LHCN-M2 (cell line): ENCODE measurements at places on chromosomes 1 and 21.

- no peak for DNase-seq
These were observed 86.2 kb upstream of the HP1BP3 start for GRCh38 chr1:20873311-20873710.

DNA sequence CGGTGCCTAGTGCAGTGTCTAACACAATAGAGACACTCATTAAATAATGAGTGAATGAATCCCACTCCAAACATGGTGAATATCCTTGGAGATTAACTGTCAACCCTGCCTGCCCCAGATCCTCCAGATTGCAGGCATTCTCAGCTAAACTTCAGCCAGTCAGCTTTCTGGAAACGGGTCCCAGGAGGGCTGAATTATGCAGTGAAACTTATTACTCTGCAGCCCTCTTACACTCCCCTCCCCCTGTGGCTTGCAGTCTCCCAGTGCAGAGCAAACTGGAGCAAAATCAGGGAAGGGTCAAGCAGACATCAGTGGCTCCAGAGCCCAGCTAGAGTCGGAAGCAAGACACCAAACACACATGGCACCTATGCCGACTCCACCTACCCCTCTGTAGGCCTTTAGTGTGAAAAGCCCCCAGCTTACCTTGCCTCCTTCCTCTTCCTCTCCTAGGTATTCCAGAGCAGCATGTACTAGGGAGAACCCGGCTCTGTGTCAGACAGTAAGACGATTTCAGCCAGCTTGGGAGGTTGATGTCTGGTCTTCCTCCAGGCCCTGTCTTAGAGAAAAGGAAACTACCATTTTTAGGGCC lies 6.5 kb upstream of the RGS16 start:
- no peak for DNase-seq

DNA sequence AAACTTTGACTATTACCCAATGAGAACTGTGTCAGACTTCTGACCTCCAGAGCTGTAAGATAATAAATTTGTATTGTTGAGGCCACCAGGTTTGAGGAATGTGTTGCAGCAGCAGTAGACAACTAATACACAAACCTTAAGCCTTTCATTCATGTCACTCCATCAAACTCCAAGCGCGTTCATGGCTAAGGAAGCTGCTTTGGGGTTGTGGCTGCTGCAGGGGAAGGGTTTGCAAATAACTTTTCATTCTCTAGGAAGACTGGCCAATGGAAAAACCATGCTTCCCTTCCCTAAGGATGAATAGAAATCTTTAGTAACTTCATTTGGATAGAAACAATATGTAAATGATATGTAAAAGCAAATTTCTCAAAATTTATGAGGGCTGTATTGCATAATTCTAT lies 170.4 kb downstream of the RHOU start:
- no peak for DNase-seq

DNA sequence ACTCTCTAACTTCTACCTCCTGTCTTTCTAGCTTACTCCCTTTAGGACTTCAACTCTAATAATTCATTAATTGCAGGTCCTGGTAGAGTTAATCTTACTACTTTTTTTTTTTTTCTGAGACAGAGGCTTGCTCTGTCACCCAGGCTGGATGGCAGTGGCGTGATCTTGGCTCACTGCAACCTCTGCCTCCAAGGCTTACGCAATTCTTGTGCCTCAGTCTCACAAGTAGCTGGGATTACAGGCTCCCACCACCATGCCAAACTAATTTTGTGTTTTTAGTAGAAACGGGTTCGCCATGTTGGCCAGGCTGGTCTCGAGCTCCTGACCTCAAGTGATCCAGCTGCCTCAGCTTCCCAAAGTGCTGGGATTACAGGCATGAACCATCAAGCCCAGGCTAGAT lies 15.7 kb downstream of the BTBD8 start:
- DNase-seq, result no peak

DNA sequence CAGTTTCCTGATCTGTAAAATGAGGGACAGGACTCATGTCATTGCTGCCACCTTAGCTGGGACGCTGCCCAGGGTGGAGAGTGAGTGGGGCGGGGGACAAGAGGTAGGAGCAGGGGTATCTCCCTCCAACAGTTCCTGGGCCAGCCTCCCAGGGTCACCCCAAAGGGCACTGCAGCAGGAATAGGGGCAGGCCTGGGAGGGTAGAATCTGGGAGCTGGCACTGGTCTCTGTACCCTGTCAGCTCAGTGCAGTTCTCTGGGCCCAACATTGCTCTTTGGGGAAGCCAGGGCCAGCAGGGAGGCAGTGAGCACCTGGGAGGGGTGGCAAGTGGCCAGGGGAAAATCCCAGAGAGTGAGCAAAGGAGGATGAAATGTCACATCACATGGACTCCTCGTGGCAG lies 55.8 kb downstream of the ELK4 start:
- no peak for DNase-seq

- DNase-seq, result peak; percentile 83
These were observed 27.7 kb upstream of the SPOCD1 start for GRCh38 chr1:31843506-31843905.
